ENCODE measurements at places on chromosomes 7 and 10.

DNA sequence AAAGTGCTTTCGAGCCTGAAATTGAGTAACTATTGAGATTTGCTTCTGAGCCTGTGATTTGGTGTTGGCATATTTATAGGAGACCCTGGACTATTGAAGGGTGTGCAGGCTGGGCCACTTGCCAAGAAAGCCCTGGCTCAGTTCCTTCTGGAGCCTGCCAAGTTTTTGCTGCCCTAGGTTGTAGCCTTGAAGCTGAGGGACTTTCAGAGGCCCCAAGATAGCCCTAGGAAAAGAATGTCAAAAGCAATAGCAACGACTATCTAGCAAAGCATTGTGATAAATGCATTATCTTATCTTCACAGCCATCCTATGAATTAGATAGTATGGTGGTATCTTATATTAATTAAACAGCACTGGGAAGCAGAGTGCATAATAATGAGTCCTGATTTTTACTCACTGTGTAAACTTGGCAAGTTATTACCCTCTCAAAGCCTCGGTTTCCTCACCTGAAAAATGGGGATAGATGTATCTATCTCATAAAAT, 473.7 kb upstream of the PODXL start:
- no peak for DNase-seq

- DNase-seq: no peak
These were observed 356.3 kb upstream of the GALNT17 start for GRCh38 chr7:70775570-70776156.

DNA sequence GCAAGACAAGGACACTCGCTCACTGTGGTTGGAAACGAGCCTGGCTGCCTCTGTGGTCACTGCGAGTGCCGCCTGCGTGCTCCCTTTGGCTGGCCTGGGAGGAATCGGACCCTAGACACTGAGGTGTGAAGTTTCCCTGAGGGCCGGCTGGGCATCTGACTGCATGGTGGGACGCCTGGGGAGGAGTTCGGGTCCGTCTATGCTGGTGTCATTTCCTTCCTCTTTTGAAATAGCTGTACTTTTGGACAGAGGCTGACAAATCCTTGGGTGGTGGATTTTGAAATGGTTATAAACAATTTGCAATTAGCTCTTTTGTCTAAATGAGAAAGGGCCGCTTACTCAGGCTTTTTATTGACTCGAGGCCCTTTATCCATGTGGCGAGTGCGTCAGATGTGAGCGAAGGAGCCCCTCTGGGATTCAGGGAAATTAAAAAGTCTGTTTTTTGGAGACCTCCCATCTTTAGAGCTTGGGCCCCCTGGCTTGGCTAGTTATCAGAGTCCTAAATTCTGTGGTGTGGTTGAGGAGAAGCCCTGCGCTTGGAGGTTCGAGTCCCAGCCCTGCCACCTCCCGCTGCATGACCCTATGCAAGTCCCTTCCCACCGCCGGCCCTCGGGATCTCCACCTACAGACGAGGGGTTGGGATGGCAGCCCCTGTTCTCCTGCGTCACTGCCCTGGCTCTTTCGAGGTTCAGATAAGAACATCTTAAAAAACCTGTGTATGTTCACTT, 147.1 kb downstream of the RGS10 start:
- no peak for DNase-seq

- no peak for DNase-seq
These were observed 62.1 kb downstream of the PAPSS2 start for GRCh38 chr10:87721781-87722180.

DNA sequence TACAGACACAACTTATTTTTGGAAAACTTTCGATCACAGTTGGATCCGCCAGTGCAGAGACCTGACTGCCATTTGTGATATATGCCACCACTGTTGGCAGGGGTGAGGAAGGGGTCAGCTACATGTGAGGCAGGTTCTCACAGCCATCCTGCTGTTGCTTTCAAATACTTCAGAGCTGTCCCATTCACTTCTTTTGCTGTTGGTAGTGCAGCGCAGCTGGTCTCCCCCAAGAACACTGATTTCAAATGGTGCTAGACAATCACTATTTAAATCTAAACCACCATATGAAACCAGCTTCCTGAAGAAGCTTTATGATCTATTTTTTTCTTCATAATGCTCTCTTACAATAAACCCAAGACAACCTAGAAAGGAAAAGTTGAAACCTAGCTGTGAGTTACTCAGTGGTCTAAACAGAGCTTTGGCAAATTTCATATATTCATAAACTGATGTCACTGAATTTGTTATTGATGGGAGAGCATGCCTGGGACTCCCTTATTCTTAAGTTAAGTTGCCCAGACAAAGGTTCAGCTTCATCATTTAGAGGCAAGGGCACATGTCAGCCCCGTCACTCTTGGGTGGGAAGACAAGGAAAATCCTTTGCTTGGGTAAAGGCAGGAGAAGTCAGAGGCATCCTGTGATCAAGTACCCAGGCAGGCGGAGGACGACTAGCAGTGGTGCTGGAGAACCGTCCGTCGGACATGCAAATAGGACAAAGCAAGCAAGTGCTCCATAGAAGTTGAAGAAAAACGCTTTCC, 143.4 kb upstream of the KLF14 start:
- DNase-seq: no peak

DNA sequence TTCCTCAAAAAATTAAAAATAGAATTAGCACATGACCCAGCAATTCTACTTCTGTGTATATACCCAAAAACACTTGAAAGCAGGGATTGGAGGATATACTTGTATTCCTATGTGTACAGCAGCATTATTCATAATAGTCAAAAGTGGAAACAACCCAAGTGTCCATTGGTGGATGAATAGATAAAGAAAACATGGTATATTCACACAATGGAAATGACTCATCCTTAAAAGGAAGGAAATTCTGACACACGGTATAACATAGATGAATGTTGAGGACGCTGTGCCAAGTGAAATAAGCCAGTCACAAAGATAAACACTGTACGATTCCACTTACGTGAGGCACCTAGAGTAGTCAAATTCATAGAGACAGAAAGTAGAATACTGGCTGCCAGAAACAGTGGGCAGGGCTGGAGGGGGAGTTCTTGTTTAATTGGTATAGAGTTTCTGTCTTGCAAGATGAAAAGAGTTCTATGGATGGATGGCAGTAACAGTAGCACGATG, 26.6 kb upstream of the KAT6B start:
- peak; percentile 15 for DNase-seq

DNA sequence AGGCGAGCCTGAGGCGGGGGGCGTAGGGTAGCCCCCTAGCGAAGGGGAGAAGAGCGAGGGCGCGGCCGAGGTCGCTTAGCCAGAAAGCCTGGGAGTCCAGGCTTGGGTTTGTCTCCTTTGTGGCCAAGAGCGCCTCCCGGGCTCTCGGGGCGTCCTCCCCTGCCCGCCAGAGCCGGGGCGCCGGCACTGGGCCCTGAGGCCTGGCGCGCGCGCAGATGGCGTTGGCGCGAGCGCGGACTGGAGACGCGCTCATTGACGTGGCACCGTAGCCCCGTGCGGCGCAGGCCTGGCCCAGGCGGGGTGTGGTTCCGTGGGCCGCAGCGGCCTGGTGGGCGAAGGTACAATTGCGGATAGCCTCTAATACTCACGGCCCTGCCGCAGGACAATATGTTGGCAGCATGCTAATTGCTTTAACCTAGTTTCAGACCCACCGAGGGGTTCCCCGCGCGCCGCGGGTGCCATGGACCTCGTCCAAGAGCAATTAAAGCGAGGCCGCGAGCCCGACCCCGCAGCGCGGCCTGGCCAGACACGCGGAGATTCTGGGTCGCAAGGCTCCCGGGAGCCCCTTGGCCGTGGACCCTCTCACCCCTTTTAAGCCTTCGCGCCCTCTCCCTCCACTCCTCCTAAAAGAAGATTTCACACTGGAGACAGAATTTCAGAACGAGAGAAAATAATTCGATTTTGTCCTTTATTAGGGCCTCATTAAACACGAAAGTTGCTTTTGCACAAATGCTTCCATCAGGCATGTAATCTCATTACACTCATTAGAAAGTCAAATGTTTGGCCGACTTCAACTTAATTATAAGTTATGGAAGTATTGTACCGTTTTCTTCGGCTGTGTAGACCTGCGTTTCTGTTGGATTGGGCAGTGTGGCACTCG, 3.1 kb downstream of the PTF1A start:
- no peak for DNase-seq

GRCh38 chr10:30705625-30706149, 76.1 kb upstream of the LYZL2 start:
- DNase-seq: no peak

- DNase-seq: no peak
These were observed 89.1 kb upstream of the KCNMA1 start for GRCh38 chr10:77726732-77727131.

DNA sequence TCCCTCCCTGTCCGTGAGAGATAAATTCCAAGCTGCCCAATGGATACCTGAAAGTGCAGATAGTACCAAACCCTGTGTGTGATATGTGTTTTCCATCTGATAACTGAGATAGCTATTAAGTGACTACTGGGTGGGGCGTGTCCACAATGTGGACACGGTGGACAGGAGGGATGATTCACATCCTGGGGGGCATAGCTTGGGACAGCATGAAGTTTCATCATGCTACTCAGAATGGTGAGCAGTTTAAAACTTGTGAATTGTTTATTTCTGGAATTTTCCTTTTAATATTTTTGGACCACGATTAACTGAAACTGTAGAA, 158.6 kb downstream of the CREB5 start:
- no peak for DNase-seq

DNA sequence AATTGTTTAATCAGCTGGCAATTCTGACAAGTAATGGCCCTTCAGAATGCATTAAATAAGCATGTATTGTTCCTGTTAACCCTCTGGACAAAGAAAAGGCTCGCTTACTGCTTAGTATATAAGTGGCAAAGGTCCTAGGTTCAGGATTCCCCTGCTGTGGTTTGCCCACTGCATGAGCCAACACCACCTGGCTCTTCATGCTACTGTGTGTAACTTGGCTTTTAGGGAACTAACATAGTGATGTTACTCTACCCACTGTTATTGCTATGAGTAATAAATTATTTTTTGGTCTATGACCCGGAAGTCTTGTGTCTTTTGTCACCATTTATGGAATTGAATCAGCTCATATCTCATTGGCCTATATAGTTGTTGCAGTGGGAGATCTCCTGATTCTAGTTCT, 791.7 kb upstream of the PHF14 start:
- no peak for DNase-seq

DNA sequence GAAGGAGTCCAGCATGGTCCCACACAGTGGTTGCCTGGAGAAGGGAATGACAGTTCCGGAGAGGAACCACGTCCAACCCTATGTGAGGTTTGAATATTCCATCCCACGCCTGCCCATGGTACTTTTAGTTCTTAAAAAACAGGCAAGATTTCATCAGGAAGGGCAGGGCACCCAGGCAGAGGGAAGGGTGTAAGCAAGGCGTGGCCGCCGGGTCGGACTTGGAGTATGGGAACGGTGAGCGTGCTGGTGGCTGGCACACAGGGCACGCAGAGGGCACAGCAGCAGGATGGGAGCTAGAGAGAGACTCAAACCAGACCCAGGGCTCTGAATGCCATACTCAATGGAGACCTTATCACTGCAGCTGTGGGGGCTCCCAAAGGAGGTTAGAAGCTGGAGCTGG, 34.3 kb downstream of the FAM53B start:
- DNase-seq: no peak

DNA sequence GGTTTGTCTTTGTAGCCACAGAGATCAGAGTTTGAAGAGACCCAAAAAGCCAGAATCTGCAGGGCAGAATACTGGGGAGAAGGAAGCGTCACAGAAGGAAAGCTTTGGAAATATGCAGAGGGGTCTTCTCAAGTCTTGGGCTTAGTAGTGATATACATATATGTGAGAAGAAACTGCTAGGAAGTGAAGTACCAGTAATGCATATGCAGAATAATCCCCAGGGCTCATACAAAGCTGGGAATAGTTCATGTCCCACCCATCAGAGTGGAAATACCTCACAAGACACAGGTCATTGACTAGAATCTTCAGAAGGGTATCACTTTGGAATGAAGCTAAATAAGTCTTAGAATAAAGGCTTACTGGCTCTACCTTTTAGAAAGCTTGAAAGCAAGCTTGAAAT, 39.6 kb downstream of the C10orf71 start:
- no peak for DNase-seq

GRCh38 chr10:6173203-6173602, 29.5 kb upstream of the PFKFB3 start:
- peak; percentile 53 for DNase-seq

GRCh38 chr10:15118615-15119014, 21.5 kb downstream of the RPP38 start:
- DNase-seq: no peak

DNA sequence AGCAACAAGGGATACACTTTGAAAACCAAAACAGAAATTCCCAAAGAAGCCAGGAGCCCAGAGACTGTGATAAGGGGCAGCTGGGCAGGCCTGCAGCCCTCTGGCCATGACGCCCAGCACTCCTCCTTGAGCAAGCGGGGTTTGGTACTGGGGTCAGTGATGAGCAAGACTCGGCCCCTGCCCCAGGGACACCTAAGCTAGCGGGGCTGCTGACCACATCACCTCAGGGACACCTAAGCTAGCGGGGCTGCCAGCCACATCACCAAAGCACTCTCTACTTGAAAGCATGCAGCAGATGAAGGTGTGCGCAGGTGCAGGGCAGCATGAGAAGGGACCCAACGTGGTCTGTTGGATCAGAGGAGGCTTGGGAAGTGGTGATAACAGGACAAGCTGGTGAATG, 108.0 kb upstream of the PPP2R2D start:
- no peak for DNase-seq

DNA sequence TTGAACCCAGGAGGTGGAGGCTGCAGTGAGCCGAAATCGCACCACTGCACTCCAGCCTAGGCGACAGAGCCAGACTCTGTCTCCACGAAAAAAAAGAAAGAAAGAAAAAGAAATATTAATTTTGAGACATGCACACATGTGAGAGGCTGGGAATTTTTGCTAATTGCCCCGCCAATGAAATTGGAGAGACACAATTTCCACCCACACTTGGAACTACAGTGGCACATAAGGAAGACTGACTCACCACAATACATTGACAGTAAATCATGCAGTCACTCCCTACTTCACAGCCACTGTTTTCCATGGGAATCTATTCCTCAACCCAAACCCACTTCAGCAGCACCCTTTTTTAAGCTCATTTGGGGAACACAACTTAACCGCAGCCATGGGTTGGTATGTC, 139.7 kb downstream of the CALN1 start:
- no peak for DNase-seq

DNA sequence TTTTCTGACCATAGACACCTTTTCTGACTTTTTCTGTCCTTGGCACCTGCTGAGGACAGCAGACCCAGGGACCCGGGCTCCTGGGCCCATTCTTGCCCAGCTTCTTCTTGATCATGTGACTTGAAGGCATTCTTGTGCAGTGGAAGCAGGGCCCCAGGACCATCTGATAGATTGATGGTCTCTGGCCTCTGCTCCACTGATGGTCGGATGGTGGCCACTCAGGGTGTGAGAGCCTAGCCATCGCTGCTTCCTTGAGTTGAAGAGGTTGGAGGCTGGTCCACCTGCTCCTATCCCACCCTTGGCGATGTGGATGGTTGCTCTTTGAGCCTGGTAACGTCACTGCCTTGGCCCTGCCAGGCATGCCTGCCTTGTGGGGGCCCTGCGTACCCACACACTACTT, 37.8 kb upstream of the ZNF716 start:
- no peak for DNase-seq

Data from activated naive CD8-positive, alpha-beta T cell treated with anti-CD3 and anti-CD28 coated beads for 36 hours (primary cell).